ENCODE measurements at places on chromosomes 5 and 9. TPM values are rescaled to one million over a fixed set of nuclear protein-coding genes. Genes with fewer than 3 reads are reported as not detected.

ANKRD31 gene
- total RNA-seq = 0.66 TPM

CARD9 gene
- total RNA-seq = 3.0 TPM

DPYSL3 gene
- 78.2 TPM for total RNA-seq

LCN2 gene
- total RNA-seq = not detected

N4BP3 gene
- 8.0 TPM for total RNA-seq

APBA1 gene
- total RNA-seq = 85.7 TPM

CYFIP2 gene
- 422 TPM for total RNA-seq

LCN9 gene
- total RNA-seq = not detected

GABRA1 gene
- 217 TPM for total RNA-seq

CDX1 gene
- total RNA-seq = not detected

ZBTB34 gene
- total RNA-seq = 16.3 TPM

ST8SIA4 gene
- 5.5 TPM for total RNA-seq

PCDHGA12 gene
- total RNA-seq = 10.3 TPM

RNF44 gene
- total RNA-seq = 89.6 TPM

IL31RA gene
- total RNA-seq = not detected

PFN3 gene
- total RNA-seq = not detected

NEUROG1 gene
- not detected for total RNA-seq

CHSY3 gene
- total RNA-seq = 13.8 TPM

GARIN3 gene
- total RNA-seq = not detected

TUT7 gene
- 30.9 TPM for total RNA-seq

PCDHGB3 gene
- total RNA-seq = 6.9 TPM

RELL2 gene
- total RNA-seq = 39.1 TPM

IFT74 gene
- 10.0 TPM for total RNA-seq

TOPORS gene
- 16.1 TPM for total RNA-seq

Data from dorsolateral prefrontal cortex (tissue), 122 donors.